ENCODE measurements at places on chromosomes 5 and 9. TPM values are rescaled to one million over a fixed set of nuclear protein-coding genes. Genes with fewer than 3 reads are reported as not detected.
A peak's percentile ranks its signal among the peaks of the same experiment; 100 is the strongest.

ANKRD18A gene
- not detected for total RNA-seq

GALNT12 gene
- 10.1 TPM for total RNA-seq

DNA sequence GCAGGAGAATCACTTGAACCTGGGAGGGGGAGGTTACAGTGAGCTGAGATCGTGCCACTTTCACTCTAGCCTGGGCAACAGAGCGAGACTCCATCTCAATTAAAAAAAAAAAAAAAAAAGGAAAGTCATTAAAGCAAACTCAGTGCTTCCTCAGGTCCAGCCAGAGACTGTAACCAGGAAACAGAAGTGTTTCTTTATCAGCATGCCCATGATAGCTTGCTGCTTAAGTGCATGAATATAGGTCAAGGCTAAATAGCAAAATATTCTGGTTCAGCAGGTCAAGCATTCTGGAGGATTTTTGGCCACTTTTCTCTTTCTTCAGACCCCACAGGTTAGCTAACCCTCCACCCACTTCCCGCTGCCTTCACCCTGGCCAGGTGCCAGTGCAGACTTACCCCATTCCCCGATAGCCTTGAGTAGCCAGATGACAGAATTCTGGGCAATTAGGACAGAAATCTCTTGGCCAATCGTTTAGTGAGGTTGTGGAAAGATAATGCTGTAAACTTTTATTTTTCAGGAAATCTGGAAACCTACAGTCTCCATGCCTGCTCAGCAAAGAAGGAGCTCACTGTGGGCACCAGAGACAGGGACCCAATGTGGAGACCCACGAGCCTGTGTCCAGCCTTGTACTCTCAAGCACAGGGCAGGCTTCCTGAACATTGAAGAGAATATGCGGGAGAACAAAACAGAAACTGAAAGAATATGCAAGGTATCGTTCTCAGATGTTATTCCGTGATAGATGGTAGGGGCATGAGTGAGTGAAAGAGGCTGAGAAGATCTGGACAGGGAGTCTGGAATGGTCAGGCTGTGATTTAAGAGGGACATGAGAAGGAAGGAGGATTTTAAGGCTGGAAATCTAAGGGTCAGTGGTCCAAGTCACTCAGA lies 4.2 kb upstream of the UGT3A2 start:
- peak overlapping the region; percentile 62 for H3K4me3 ChIP-seq
- no peak overlapping the region for H3K27ac ChIP-seq
- peaks cover 30% of the 10 kb centered on the region for H3K27me3 ChIP-seq
- H3K4me1 ChIP-seq, result no peaks in the 10 kb centered on the region
- no peak for DNase-seq

- no peak for DNase-seq
- H3K27me3 ChIP-seq, result no peaks in the 10 kb centered on the region
- peaks cover 25% of the 10 kb centered on the region for H3K36me3 ChIP-seq
- no peak overlapping the region for H3K4me3 ChIP-seq
- no peak overlapping the region for H3K27ac ChIP-seq
These were observed 30.9 kb upstream of the ORM1 start for GRCh38 chr9:114291886-114292590.
